ENCODE measurements at places on chromosomes 11 and 22.

GRCh38 chr11:9091044-9091922, at the start of gene SCUBE2:
SCUBE2 (minus strand) TSS chr11:9091599; CDS start chr11:9091528, 71 bp downstream.
- DNase-seq = no peak

DNA sequence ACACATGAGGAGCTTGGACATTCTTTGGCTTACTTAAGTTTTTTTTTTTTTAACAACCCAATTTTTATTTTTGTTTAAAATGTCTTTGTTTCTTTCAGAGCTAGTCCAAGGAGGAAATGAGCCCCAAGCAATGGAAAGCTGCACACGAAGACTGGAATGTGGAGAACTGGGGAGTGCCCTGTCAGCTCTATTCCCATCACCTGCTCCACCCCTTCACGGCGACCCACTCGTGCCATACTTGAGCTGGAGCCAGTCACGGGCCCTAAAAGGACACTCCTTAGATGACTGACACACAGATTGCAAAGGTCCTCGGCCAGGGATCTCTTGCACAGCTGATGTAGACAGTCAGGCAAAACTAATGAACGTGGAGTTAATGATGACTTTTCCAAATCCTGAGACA, 10.6 kb upstream of the SLC25A18 start:
- no peak for DNase-seq

- no peak for DNase-seq
These were observed 40.9 kb upstream of the AMPD3 start for GRCh38 chr11:10414181-10414580.

GRCh38 chr22:49765951-49766350, 61.7 kb downstream of the BRD1 start:
- no peak for DNase-seq
